ENCODE measurements at places on chromosomes 4 and X.

DNA sequence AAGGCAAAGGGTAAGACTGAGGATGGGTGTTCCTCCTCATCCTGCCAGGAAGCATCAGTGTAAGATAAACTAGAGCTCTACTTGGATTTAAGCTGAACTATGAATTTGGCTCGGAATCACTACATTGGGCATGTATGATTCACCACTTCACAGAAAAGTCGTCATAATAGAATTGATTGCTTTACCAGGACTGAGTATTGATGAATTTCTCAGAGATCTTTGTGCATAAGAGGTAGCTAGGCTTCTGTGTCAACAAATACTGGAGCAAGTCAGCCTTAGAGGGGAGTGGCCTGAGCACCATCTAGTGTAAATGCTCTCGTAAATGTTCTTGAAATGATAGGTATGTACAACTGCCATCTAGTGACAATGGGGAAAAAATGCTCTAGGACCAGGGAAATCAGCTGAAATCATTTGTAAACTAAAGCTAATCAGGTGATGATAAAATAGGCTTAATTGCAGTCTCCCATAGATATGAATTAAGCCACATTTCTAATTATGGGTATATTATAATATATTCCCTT lies 309.5 kb upstream of the FMR1 start:
- DNase-seq = peak; percentile 43

- DNase-seq = no peak
Measured at GRCh38 chr4:184097241-184097605, 120.5 kb downstream of the ENPP6 start.

DNA sequence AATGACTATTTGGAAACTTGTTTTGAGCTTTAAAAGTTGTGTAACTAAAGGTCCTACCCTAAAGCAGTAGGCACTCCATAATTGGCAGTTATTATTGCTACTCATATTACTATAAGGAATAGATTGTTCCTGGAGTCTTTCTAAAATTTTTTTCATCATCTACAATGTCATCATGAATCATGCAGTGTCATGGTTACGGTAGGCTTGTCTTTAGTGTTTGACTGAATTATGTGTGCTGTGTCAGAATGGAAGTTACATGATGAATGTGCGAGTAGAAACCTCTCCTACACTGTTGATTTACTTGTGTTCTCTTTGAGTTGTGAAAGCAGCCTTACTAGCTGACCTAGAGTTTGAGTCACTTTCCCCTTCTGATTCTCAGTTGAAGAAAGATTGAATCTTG lies 1099.9 kb downstream of the RAPGEF2 start:
- DNase-seq = no peak

DNA sequence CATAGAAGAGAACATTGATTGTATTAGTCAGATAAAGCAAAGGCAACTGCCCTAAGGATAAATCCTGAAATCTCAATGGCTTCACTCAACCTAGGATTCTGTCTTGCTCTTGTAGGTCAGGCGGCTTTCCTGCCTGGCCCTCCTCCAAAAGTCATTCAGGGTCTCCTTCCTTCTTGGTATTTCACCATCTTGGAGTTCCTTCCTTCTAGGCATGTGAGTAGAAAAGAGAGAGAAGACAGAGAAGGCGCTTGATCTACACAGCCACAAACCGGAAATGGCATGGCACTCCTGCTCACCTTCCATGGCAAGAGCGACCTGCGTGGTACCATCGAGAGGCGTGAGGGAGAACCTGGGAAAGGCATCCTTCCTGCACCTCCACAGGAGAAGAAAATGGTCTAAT lies 45.3 kb upstream of the HELT start:
- DNase-seq = no peak

DNA sequence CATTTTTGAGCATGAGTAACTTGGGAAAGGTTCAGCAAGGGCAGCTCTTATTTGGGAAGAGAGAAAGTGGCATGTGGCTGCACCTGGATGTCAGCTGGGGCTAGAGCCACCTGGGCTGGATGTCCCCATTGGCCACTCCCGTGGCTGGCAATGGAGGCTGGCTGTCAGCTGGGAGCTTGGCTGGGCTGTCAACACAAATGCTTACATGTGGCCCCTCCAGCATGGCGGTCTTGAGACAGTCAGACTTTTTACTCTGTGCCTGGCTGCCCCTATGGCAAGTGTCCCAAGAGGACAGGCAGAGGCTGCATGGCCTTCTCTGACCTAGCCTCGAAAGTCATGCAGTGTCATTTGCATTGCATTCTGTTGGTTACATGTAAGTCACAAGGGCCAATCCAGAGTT lies 99.6 kb downstream of the FAM53A start:
- no peak for DNase-seq

GRCh38 chr4:157978680-157979361 lies 194.0 kb downstream of the GASK1B start:
- peak; percentile 52 for DNase-seq

GRCh38 chr4:82667761-82668480 lies 106.1 kb upstream of the TMEM150C start:
- no peak for DNase-seq

- peak; percentile 35 for DNase-seq
Measured at GRCh38 chr4:48141048-48141447, 7.0 kb upstream of the TXK start.

DNA sequence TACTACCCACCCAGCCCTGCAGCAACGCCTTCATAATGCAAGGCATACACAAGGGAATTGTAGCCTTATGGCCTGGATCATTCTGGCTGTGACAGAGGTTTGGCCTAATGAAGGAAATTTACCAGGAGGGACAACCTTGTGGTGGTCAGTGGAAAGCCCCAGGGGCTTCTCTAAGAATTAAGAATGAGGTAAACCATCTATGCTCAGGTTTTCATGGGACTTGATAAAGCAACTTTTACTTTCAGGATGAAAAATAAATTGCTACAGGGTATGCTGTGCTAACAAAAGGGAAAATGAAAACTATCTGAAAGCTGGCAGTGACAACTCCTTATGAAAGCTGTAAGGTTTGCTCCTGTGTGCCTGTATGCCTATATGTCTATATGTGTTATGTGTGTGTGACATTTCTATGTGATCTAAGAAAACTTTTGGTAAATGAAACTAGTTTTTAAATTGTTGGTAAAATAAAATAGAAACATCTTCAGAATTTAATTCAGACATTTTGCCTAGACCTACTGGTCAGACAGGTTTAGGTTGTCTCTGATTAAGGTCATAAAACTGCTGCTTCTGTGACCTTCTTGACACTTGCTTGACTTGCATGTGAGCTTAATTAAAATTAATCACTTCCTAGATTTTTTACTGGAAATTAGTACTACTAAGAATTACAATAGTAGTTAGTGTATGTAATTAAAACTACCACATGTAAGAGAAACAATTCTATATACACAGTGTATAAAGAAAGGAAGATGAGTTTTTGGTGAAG lies 19.9 kb upstream of the TXK start:
- no peak for DNase-seq

DNA sequence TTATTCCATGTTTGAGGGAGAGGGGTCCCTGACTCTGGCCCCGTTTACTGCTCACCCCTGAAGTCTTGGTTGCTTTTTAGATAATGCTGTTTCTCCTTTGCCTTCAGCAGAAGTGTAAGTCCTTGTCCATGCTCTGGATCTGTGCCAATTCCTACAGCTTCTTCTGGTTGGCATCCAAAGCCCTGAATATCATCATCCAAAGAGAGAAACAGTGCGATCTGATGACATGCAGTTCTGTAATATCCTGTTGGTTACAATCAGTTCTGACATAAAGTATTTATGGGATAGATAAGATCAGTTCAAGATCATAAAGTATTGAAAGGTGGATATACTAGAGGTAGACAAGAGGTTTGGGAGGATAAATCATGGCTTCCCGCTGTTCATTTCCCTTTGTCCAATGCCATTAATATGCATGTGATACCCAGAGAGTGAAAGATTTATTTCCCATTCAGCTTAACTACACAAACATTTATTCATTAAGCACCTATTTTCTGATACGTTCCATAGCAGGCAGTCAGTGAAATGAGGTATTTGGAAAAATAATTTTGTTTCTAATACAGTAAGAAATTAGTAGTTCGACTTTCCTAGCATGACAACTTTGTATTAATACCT lies 53.2 kb upstream of the TMEM150C start:
- DNase-seq = no peak

DNA sequence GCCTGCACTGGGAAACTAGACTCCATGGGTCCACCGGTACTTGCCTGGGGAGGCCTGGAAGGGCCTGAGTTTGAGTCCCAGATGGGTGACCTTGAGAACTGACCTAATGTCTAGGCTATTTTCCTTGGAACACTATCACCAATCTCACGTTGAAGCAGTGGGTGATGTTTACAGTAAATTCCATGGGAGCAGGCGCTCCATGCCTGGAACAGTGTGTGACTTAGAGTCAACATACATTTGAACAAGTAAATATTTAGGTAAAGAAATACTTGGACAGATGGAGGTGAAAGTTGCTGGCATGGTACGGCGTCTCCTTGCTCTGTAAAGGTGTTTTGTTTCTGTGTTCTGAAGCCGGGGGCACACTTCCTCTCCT lies 47.5 kb downstream of the TBC1D14 start:
- DNase-seq = no peak

GRCh38 chrX:43618366-43619205 lies 37.5 kb upstream of the MAOA start:
- no peak for DNase-seq

DNA sequence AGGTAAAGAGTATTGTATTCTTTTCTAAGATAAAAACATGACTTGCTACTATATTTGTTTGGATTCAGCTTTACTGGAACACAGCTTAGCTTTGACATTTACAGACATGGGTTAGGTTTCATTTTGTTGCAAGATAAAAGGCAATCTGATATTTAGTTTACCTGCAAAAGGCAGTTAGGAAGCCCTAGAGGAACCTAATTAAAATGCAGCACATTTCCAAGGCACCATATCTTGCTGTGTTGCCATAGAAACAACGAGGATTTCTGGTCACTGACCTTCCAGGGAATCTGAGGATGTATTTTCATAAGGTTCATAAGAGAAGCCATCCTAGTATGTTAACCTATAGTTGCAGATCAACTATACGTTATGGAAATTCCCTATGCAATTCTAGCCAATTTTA lies 116.0 kb downstream of the SNCA start:
- DNase-seq = peak; percentile 7

GRCh38 chr4:52687696-52688095 lies 28.6 kb upstream of the USP46 start:
- no peak for DNase-seq

Measured in NCI-H1092 treated with DMSO at 0.1 percent for 48 hours (cell line).